ENCODE measurements at places on chromosomes 16 and 17.

GRCh38 chr16:83932955-83933673, 19.9 kb upstream of the OSGIN1 start:
- DNase-seq: peak; percentile 44

DNA sequence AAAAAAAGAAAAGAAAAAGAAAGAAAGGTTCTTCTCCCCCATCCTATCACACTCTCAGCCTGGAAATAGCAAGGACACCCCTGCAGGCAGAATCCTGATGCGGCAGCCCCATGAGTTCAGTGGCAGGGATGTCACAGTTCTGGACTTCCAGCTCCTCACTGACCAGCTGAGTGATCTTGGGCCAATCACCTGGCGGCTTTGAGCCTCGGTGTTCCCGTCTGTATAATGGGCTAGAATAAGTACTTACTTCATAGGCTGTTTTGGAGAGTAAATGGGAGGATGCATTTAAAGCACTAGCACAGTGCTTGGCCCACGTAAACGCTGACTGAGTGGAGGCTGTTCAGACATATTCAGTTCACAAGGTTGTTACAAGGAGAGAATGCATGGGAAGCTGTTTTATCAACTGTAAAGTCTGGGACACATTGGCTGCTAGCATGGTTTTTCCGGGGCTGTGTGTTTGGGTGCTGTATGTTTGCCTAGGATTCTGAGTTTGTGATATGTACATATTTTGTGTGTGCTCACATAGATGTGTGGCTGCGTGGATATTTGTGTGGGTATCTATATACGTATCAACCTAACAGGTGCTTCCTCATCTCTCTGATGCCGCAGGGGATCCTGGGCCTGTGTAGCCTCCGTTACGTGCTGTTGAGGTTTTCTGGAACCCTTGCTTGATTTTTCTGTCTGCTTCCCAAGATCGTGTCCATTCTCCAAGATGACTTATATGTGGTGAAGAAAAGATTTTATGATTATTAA, 3.4 kb downstream of the BHLHA9 start:
- no peak for DNase-seq

- DNase-seq: peak; percentile 25
Observed at GRCh38 chr17:30229012-30229411, 6.5 kb downstream of the SLC6A4 start.

GRCh38 chr17:15380446-15380845, 39.0 kb upstream of the TEKT3 start:
- DNase-seq: no peak

- DNase-seq: no peak
Observed at GRCh38 chr17:16870253-16871245, 101.4 kb downstream of the TNFRSF13B start.

DNA sequence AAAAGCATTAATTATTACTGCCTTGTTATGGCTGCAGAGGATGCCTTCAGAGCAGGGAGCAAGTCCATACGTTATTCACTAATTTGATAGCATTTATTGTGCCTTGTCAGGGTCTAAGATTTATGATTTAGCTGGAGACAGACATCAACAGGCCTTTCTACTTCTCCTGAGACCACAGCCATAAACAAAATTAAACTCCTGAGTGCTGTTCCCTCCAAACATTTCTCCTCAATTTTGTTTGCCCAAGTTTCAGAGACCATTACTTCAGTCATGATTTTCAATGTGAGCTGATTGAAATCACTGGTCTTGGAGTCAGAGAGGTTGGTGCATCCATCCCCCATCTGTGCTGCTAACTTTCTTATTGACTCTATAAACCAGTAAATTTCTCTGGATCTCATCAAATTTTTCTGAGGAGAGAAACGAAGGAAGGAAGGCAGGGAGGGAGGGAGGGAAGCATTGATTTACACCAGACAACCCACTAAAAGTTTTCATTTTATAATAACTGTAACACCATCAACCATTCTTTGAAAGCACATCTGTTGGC, 423.6 kb upstream of the CDH11 start:
- DNase-seq: no peak

- no peak for DNase-seq
Observed at GRCh38 chr17:78174346-78174869, 6.0 kb downstream of the SYNGR2 start.

Data from fibroblast of mammary gland (primary cell).